Hematopoietic multipotent progenitor cell treated with erythropoietin and hydrocortisone succinate and interleukin-3 and kit ligand, for 8 days (in vitro differentiated cells): ENCODE measurements at places on chromosomes 2 and 18.

- DNase-seq = no peak
These were observed 94.0 kb upstream of the HNRNPA3 start for GRCh38 chr2:177118636-177119035.

DNA sequence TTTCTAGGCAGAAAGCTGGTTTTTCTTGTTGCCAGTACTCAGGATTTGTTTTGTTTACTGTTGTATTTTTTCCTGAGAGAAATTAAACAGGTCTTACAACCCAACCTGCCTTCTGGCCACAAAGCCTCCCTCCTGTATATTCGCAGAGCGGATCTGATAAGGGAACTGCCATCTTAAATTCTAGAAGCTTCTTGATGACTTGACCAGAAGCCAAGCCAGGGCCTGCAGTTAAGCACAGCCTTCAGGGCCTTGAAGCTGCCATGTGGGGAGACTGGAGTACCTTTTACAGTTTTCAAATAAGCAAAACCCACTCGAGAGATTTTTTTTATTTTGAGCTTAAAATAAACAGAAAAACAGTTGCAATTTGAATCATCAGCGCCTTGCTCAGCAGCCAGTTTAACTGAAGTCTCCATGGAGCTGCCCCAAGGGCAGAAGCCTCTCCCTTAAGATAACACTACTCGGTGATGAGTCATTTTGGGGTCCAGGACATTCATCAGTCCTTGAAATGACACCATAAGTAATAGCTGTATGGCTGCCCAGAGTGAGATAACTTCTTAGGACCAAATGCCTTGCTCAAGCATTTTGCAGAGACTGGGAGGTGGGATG is 51.5 kb upstream of the PHLPP1 start:
- DNase-seq = peak; percentile 80

DNA sequence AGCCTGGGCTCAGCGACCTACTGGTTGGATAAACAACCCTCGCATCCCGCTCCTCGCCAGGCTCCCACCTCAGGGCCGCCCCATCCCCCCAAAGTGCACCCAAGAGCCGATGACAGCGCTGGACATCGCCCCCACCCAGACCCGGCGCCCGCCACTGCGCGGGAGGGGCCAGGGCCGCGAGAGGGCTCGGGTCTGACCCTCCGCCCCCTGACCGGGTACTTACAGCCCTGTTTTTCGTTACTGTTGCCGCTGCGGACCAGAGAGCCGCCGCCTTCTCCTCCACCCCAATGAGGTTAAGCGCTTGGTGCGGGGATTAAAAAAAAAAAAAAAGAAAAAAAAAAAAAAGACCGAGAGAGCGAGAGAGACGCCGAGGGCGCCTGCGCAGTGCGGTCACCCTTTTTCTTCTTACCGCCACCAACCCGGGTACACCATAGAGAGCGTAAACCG is at the start of gene CLASP1:
CLASP1 (minus strand) TSS at position 314 of the 447 bp plus-strand sequence. CDS start 43,567 bp downstream, outside the sequence.
- DNase-seq = no peak

DNA sequence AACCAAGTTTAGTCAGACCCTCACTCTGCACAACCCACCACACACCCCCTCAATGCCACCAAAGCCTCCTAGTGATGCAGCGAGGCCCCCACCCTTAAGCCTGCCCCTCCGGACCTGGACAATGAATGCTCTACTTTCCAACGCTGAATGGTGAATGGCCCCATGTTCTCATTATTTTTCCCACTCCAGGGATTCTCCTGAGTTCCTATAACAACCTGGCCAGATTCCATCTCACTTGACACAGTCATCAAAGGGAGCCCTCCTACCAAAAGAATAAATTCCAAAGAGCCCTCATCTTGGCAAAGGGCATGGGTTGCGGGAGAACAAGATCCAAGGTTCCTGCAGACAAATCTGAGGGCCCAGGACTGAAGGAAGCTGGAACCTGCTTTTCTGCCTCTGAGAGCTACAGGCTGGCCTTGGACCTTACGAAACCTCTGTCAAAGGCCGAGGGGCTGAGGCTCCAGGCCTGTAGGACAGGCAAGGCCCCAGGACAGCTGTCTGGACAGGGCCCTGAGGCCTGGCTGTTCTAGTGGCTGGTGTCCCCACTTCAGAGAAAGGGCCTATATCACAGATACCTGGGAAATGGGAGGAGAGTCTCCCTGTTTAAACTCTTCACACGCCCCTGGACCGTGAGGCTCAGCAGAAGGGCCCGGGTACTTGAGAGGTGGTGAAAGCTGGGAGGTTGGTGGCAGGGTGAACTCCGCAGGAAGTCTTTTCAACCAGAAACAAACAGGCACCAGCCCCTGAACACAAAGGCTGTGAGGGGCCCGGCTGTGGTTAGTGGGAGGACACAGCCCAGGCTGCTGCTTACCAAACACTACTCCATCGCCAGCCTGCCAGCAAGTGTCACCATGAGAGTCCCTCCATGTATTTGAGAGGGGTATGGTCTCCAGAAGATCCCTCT is 27.3 kb downstream of the SFXN5 start:
- no peak for DNase-seq

DNA sequence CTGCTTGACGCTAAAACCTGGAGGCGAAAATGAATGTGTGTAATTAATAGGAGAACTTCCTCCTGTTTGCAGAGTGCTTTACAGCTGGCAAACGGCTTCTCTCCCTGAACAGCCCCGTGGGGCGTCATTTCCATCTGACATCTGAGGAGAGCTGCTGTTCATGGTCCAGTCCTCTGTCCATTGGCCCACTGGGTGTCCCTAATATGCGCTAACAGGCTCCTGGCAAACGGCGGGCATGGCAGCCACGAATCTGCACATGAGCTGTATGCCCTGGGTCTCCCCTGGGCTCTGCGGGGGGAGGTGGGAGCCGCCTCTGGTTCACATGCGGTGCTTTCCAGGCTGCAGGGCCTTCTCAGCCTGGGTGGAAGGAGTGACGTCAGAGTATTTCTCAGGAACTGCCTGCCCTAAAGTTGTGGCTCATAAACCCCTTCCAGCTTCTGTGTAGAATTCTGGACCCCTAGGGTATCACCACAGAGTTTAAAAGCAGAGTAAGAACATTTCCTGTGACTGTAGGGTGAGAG is 73.2 kb downstream of the LRRFIP1 start:
- DNase-seq = peak; percentile 37
